CD4-positive, alpha-beta T cell (primary cell): ENCODE measurements at places on chromosomes 11 and 22. TPM values are rescaled to one million over a fixed set of nuclear protein-coding genes. Genes with fewer than 3 reads are reported as not detected.
A peak's percentile ranks its signal among the peaks of the same experiment; 100 is the strongest.

DNA sequence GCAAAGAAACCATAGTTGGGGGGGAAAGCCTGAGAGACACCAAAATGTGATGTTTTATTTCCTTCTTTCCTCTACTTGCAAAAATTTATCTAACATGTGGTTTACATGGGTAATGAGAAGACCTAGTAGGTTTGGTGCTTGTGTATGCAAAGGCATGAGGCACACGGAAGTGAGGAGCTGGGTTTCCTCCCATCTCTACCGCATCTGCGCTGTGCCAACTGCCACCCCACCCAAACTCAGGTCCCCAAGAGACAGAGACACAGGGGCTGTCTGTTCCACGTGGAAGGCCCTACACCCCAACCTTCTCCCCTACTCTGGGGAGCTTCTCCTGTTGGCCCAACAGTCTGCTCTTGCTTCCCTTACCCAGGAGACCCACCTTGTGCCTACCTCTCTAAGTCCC lies 4.8 kb downstream of the RTL6 start:
- H3K4me3 ChIP-seq: no peak overlapping the region
- H3K4me1 ChIP-seq: peaks cover 63% of the 10 kb centered on the region
- no peak for DNase-seq
- no peaks in the 10 kb centered on the region for H3K27me3 ChIP-seq
- peaks cover 8% of the 10 kb centered on the region for H3K36me3 ChIP-seq

- DNase-seq: no peak
- H3K27me3 ChIP-seq: peaks cover 3% of the 10 kb centered on the region
- no peaks in the 10 kb centered on the region for H3K36me3 ChIP-seq
- H3K4me3 ChIP-seq: no peak overlapping the region
- no peak overlapping the region for H3K27ac ChIP-seq
These were observed 34.6 kb downstream of the ZNRF3 start for GRCh38 chr22:28917747-28918549.

DNA sequence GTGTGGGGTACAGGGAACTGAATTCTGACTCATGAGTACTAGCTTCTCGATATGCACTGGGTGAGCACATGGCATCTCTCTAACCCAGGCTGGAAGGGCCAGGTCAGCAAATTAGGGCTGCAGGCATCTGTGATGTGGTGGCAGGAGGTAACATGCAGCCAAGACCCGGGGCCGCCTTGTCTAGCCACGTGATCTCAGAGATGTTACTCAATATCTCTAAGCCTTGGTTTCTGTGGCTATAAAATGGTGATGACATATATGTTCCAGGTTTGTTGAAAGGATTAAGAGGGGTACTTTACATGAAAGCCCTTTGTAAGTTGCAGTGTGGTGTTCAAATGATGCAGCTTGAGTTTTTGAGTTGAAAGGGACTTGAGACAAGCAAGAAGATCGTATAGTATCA lies 3.2 kb downstream of the ST14 start:
- H3K36me3 ChIP-seq: no peaks in the 10 kb centered on the region
- DNase-seq: no peak

DNA sequence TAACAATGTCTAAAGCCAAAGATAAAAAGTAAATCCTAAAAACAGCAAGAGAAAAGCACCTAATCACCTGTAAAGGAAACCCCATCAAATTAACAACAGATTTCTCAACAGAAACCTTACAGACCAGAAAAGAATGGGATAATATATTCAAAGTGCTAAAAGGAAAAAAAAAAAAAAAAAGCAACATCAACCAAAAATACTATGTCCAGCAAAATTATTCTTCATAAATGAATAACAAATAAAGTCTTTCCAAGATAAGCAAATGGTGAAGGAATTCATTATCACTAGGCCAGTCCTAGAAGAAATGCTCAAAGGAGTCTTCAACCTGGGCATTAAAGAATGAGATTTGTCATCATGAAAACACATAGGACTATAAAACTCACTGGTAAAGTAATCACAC lies 192.0 kb upstream of the UBASH3B start:
- no peaks in the 10 kb centered on the region for H3K4me1 ChIP-seq
- H3K27me3 ChIP-seq: no peaks in the 10 kb centered on the region
- H3K27ac ChIP-seq: no peak overlapping the region
- no peak for DNase-seq
- H3K36me3 ChIP-seq: no peaks in the 10 kb centered on the region

DNA sequence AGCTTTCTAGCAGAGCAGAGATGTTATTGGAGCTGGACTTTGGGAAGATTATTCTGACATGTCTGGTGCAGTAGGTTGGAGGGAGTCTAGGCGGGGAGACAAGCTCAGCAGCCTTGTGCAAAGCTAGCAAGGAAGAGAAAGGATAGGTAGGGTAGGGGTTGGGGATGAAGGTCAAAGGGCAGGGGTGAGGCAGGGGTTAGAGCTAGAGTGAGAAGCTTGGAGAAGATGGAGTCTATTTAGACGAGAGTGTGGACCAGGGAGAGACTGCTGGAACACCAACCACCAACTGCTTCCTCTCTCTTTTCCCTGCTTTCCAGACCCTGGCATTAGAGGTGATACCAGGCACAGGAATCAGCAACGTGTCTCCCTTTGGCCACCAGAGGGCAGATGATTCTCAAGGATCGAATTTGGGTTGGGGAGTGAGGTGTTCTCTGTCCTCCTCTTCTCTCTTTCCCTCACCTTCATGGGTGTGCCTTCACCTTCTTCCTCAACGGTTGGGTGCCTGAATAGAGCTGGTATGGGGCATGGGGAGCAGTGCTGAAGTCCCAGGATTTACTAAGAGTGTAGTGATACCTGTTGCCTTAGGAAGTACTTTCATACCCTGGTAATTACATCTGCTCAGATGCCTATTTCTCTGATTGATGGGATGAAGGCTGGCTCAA lies 1.8 kb upstream of the MARK2 start:
- no peak overlapping the region for H3K27ac ChIP-seq
- peak; percentile 69 for DNase-seq
- H3K27me3 ChIP-seq: no peaks in the 10 kb centered on the region

GRCh38 chr11:111523343-111523742 lies 8.8 kb downstream of the HOATZ start:
- no peak overlapping the region for H3K4me3 ChIP-seq
- H3K27me3 ChIP-seq: no peaks in the 10 kb centered on the region
- H3K36me3 ChIP-seq: no peaks in the 10 kb centered on the region
- no peak for DNase-seq

DNA sequence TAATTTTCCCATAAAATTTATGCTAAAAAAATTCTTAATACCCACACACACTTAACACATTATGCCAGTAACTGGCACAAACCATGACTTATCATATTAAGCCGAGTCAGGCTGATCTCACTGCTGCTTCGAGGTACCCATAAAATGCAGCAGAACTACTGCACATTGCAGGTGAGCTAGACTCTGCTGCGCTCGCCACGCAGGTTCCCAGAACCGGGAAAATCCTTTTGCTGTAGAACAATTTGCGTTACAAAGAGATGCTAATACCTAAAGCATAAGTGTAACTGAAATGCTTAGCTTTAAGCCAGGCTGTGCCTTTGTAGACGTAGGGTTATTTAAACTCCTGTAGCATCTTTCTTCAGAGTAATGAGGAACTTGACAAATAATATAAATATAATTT lies 200.3 kb downstream of the MSANTD4 start:
- no peaks in the 10 kb centered on the region for H3K27me3 ChIP-seq
- DNase-seq: no peak
- no peak overlapping the region for H3K4me3 ChIP-seq
- H3K27ac ChIP-seq: no peak overlapping the region
- H3K4me1 ChIP-seq: no peaks in the 10 kb centered on the region
- no peaks in the 10 kb centered on the region for H3K36me3 ChIP-seq

DNA sequence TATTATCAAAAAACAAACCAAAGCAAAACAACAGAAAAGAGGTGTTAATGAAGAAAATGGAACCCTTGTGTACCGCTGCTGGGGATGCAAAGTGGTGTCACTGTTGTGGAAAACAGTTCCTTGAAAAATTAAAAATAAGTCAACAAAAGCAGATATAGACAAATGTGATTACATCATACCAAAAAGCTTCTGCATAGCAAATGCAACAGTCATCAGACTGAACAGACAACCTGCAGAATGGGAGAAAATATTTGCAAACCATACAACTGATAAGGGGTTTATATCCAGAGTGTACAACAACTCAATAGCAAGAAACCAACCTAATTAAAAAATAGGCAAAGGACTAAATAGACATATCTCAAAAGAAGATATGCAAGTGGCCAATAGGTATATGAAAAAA lies 22.9 kb upstream of the CARS1 start:
- no peak for DNase-seq
- no peaks in the 10 kb centered on the region for H3K27me3 ChIP-seq
- H3K36me3 ChIP-seq: no peaks in the 10 kb centered on the region
- H3K4me1 ChIP-seq: no peaks in the 10 kb centered on the region

GRCh38 chr11:3873712-3874349 lies 18.4 kb downstream of the STIM1 start:
- H3K4me3 ChIP-seq: no peak overlapping the region
- H3K27ac ChIP-seq: no peak overlapping the region
- H3K27me3 ChIP-seq: no peaks in the 10 kb centered on the region

DNA sequence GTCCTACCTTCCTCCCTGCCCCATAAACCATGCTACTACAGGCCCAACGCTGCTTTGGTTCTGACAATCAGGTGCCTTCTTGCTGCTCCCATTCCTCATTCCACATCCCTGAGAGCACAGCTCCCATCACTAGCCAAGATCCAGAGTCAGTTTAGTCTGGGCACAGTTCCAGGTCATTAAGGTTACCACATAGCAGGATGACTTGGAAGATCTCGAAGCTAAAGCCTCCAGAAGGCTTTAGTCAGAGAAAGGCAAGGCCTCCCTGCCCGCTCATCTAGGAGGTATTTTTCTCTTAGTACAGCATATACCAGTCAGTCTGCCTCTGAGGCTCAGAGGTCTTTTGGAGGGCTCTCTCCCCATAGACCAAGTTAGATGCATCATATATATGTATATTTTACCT lies 30.3 kb downstream of the TRIM66 start:
- no peaks in the 10 kb centered on the region for H3K27me3 ChIP-seq
- no peak overlapping the region for H3K27ac ChIP-seq
- H3K4me3 ChIP-seq: no peak overlapping the region
- H3K36me3 ChIP-seq: peaks cover 32% of the 10 kb centered on the region
- no peak for DNase-seq

GRCh38 chr11:122189229-122189628 lies 73.2 kb upstream of the BLID start:
- H3K4me1 ChIP-seq: no peaks in the 10 kb centered on the region
- H3K4me3 ChIP-seq: no peak overlapping the region
- H3K27me3 ChIP-seq: no peaks in the 10 kb centered on the region
- no peaks in the 10 kb centered on the region for H3K36me3 ChIP-seq

DNA sequence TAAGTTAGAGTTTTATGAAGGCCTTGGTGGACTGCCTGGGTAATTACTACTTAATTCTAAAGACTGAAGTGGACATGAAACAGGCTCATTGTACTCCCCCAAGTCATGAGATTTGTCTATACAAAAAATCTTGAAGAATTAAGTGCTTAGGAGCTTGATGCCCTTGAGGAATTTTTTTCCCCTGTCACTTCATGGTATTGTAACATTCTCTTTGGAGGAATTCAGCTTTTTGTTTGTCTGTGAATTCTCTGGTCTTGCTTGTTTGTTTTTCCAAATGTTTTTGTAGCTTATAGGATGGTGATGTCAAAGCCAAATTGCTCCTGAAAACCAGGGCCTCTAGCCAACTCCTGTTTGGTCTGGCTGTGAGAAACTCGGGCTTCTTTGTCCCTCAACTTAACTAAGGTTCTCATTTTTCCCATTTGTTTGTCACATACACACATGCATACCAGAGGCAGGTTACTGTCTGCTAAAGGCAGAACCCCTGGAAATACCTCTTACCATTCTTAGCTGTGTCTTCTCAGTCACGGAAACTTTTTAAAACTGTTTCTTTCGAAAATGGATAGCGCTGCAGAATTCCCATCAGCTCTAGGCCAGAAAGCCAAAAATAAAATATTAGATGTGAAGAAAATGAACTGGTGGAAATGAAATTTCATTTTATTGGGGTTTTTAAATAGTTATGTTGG lies 66.9 kb downstream of the AMOTL1 start:
- no peak overlapping the region for H3K4me3 ChIP-seq
- H3K27me3 ChIP-seq: peaks cover 4% of the 10 kb centered on the region
- no peak overlapping the region for H3K27ac ChIP-seq
- DNase-seq: no peak
- no peaks in the 10 kb centered on the region for H3K36me3 ChIP-seq
- no peaks in the 10 kb centered on the region for H3K4me1 ChIP-seq

DNA sequence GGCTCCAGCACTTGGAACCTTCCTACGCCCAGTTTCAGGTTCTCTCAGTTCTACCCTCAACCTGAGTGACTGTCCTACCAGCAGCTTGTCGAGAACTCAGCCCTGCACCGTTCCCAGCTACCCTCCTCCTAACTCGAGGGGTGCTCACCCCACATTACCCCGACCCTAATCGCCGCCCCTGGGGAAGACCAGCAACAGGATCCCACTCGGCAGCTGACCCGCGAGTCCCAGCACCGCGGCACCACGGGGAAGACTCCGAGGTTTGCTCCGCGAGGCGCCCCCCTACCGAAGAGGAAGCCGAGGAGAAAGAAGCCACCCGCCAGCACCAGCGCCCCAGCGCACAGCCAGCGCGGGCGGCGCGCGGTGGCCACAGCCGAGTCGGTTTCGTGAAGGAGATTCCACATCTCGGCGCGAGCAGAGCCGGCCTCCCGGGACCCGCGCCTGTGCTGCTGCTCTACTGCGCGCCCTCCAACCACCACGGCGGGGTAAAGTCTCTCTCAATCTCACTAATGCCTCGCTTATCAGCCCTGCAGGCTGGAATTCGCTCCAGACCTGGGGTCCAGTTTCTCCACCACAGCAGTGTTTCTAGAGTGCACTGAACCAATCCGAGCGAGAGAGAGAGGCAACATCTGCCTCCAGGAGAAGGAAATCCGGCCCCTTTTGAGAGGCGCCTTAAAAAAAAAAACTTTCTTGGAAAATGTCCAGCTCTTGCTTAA lies at the start of gene FOLH1:
Gene FOLH1, minus strand, starts transcription at position 597 of the 716 bp plus-strand sequence. Its CDS starts 193 bp downstream, at position 404.
- H3K27ac ChIP-seq: no peak within 1 kb of the TSS
- no peaks in the 10 kb centered on the region for H3K4me1 ChIP-seq
- H3K36me3 ChIP-seq: no peaks in the 10 kb centered on the region
- no peak within 1 kb of the TSS for H3K4me3 ChIP-seq
- DNase-seq: no peak

DNA sequence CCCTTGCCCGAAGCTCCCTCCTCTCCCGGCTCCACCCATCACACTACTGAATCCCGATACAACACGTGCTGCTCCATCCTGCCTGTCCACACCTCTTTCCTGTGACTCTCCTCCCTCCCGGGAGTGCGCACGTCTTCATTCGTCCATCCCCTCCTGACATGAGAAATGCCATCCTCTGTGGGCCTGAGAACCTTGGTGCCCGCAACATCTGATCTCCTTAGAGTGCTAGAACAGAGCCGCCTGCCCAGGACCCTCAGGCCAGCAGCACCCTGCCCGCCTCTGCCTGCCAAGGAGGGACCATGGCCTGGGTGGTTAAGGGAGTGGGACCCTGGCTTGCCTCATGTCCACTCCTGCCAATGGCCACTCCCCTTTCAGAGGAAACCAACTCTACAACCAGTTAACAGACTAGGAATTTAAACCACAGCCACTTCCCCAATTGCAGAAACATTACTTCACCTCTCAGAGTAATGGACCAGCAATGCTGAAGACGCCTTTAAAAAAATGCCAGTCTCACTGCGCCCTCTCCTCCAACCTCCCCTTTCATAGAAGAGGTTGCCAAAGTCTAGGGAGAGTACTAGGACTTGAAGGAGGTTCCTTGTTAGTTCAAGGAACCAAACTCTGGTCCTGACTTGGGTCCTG lies 466.3 kb downstream of the OPCML start:
- H3K27ac ChIP-seq: no peak overlapping the region
- H3K36me3 ChIP-seq: no peaks in the 10 kb centered on the region
- H3K4me1 ChIP-seq: no peaks in the 10 kb centered on the region
- H3K27me3 ChIP-seq: peaks cover 14% of the 10 kb centered on the region
- no peak for DNase-seq
- H3K4me3 ChIP-seq: no peak overlapping the region

RFPL1 gene
- not detected for total RNA-seq

MMP27 gene
- total RNA-seq: not detected

GPHA2 gene
- 0.49 TPM for total RNA-seq

MS4A12 gene
- not detected for total RNA-seq

PATE2 gene
- not detected for total RNA-seq
